ENCODE measurements at places on chromosomes 2 and 18.

DNA sequence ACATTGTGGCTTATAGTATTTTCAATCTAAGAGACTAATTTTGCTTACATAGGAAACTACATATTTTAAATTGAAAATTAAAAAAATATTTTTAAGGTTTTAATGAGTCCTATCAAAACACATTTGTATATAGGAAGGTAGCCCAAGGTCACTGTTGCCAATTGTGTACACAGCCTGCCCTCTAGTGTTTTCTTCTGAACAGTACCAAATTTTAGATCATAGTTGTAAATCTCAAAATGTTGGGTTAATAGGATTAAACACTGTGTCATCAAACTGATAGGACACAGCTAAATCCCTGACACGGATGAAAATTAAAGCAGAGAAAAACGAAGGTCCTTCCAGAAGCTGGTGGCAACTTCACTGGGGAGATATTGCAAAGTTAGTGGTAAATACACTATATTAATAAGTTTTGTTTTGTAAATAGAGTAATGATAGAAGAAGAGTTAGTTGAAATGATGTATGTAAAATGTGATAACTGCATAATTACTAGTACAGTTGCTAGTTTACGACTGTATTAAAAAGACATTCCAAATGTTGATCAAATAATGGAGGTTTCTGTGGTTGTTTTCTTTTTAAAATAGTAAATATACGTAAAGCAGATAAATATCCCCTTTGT is 19.7 kb downstream of the CLUL1 start:
- DNase-seq, result peak; percentile 78

- DNase-seq, result no peak
These were observed 617.4 kb downstream of the BCL11A start for GRCh38 chr2:59936048-59936447.

GRCh38 chr2:159409116-159409800 is 122.8 kb upstream of the WDSUB1 start:
- DNase-seq, result no peak

- DNase-seq, result no peak
These were observed 10.8 kb upstream of the CDCA7 start for GRCh38 chr2:173343921-173344320.

DNA sequence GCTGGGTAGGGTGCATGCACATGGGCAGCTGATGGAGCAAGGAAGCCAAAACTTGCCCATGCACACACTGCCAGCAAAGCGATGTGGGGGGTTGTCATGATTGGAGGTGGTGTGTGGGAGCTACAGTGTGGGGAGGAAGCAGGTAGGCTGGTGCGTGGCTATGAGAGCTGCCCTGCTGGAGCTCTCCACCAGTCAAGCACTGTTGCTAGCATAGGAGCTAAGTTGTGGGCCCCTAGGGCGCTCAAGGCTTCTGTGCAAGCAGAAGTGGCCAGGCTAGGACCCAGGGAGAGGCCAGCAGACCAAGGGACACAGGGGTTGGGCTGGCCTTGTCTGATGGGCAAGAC is 20.2 kb downstream of the EHBP1 start:
- no peak for DNase-seq

DNA sequence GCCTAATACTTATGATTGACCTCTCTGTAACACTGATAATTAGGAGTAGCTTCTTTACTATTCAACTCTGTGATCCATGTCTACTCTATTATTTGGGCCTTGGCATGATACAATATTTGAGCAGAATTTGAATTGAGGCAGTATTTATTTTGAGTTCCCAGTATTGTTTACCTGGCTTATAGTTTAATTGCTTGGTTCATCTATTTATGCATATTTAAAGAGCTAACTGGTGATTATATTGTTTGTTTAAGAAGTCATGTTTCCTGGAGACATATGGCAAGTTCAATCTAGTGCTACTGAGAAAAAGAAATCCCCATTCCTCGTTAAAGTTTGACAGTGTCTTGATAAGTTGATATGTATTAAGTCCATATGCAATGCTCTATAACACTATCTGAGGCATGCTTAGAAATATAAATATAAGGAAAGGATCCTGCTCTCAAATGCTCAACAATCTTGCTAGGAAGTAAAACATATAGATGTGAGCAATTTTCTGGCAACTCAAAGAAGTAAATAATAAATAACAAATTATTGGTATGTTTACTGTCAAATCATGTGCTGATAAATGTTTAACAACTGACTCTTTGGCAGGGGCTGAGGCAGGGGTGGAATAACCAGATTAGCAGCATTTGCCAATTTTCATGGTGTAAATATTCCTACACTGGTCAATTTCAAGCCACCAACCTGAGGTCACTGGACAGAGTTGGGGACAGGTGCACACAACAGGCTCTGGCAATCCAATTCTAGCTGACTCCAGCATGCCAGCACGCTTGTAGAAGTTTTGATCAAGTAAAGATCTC is 430.2 kb upstream of the PIK3C3 start:
- DNase-seq, result no peak

- peak; percentile 91 for DNase-seq
These were observed 21.2 kb upstream of the NAB1 start for GRCh38 chr2:190627448-190628412.

GRCh38 chr2:234853729-234854128 is 98.1 kb upstream of the SH3BP4 start:
- DNase-seq, result peak; percentile 27

GRCh38 chr2:33289961-33290360 is 186.5 kb upstream of the RASGRP3 start:
- DNase-seq, result no peak

DNA sequence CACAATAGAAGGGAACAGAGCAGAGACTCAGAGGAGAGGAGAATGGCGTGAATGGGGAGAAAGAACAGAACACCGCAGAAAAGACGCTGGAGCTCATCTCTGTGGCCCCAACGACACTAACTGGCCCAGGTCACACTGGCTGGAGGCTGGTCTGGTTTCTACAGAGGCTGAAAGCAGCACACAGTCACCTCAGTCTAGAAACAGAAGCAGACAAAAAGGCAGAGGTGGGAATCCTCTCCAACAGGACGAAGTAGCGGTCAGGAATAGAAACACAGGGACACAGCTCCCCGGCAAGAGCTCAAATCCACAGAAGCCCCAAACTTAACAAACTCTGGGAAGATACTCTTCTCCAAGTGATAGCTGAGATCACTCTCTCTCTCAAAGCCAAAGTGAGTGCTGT is 9.2 kb downstream of the SLC66A2 start:
- no peak for DNase-seq

GRCh38 chr18:44682201-44682870 is 1.6 kb downstream of the SETBP1 start:
- DNase-seq, result peak; percentile 41

Measured in eye (tissue), 1 donor.